ENCODE measurements at places on chromosomes 3 and 15.

- DNase-seq = peak; percentile 27
Observed at GRCh38 chr15:74653426-74654102, 37.9 kb downstream of the CLK3 start.

DNA sequence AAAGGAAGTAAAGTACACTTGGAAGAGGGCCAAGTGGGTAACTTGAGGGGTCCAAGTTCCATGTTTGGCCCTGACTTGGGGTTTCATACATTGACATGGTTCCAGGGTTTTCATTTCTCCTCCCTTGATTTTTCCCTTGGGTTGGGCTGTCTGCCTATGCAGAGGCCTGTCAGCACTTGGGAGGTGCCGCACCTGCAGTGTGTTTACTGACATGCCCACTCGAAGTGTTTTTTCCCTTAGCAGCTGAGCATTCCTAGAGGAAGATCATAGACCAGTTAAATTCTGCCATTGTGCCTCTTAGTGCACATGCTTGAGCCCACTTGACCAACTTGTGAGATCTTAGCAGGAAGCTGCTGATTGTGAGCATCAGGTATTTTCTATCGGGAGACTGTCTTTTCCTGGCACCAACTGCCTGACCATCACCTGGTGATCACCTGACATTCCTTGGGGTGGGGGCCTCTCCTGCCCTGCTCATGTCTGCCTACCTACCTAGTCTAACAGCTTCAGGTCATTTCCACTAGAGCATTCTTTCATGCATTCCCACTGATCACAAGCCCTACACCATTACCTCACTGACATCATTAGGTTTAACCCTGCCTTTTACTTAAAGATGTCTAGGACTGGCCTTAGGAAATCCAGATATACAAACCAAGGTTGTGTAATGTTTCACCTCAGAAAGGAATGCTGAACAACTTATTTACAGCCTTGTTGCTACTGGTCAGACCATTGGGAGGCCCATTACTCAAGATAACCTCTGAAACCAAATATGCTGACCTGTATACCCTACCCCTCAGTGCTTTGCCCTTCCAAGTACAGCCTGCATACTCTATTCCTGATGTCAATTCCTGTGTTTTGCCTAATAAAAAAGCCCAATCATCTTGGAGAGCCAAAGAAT lies 68.3 kb downstream of the CD47 start:
- no peak for DNase-seq

DNA sequence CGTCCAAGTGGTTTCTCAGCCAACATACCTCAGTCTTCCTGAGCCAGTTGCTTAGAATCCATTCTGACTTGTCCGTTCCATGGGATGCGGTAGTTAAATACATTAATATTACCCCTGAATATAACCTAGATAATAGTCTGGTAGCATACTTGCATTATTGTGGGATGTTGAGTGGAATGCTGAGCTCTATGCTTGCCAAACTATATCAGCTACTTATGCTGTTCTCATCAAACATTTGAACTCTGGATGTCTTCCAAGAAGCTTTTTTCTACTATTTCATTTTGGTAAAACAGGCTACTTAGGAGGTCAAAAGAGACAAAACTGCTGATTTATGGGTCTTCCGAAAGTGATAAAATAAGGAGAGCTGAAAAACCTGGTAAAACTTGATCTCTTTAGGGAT lies 429.5 kb downstream of the NAALADL2 start:
- no peak for DNase-seq

DNA sequence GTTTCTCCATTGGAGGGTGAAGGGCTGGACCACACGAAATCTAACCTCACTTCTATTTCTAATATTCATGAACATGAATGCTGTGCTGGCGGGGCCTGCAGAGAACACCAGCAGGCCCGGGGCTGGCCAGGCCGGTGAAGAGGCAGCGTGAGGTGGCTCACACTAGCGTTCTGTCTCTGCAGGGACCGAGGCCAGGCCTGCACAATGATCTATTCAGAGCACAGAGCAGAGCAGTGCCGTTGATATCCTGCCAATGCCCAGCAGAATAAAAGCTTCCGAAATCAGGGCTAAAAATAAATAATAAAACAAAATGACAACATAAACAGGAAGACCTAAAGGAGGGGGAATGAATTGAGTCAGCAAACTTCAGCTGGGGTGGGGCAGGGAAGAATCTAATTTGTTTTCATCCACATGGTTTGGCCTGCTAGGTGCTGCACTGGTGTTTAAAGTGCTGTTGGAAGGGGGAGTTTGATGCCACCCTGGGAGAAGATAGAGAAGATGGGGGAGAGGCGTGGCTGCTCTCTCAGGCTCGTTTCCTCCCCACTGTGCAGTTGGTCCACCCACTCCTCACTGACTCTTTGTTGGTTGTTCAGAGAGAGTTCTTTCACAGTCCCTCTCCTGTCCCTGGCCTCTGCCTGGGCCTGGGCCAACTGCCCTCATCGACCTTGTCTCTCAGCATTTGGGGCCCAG lies 837.1 kb downstream of the AGBL1 start:
- no peak for DNase-seq

- DNase-seq = no peak
Observed at GRCh38 chr3:4475804-4476203, 8.7 kb upstream of the SUMF1 start.

DNA sequence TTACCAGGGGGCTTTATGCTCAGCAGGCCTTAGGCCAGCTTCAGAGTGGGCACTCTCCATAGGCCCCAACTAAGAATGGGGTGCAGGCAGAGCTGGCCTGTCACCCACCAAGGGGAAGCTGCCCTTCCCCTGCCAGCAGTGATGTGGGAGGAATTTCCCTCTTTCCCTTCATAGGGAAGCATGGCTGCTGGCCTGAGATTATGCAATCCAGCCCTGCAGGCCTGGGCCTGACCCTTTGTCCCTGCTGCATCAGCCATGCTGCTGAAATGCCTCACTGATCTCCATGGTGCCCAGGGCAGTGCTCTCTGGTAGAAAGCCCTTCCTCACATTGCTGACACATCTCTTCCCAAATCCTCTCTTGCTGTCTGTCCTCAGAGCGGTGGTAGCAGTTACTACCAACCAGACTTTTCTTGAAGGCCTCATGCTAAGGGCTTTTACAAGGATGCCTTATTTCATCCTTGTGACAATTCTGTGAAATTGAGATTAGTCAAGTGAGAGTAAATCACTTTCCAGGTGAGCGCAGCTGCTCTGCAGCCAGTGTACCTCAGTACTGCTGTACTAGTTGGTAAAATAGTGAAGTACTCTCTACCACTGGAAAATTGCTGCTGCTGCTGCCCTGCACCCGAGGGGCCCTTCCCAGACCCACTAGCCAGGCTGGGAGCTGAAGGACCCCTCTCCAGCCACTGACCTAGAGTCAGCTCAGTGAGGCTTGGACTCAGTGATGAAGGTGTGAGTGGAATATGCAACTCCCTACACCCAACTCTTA lies 33.8 kb downstream of the MRAS start:
- DNase-seq = no peak

GRCh38 chr15:80174017-80174746 lies 21.4 kb downstream of the FAH start:
- no peak for DNase-seq

Measured in HCT116 (cell line).